HTR-8/SVneo (cell line): ENCODE measurements at places on chromosomes 7 and 10.

GRCh38 chr7:101173752-101174244 lies 6.3 kb downstream of the NAT16 start:
- no peak for DNase-seq

GRCh38 chr10:94307046-94307615 lies 55.6 kb downstream of the NOC3L start:
- DNase-seq = no peak

GRCh38 chr10:68222391-68222790 lies 9.5 kb downstream of the ATOH7 start:
- no peak for DNase-seq

- DNase-seq = no peak
Measured at GRCh38 chr7:135454060-135454459, 55.8 kb downstream of the CNOT4 start.

- no peak for DNase-seq
Measured at GRCh38 chr10:13184730-13185514, 23.6 kb downstream of the MCM10 start.

DNA sequence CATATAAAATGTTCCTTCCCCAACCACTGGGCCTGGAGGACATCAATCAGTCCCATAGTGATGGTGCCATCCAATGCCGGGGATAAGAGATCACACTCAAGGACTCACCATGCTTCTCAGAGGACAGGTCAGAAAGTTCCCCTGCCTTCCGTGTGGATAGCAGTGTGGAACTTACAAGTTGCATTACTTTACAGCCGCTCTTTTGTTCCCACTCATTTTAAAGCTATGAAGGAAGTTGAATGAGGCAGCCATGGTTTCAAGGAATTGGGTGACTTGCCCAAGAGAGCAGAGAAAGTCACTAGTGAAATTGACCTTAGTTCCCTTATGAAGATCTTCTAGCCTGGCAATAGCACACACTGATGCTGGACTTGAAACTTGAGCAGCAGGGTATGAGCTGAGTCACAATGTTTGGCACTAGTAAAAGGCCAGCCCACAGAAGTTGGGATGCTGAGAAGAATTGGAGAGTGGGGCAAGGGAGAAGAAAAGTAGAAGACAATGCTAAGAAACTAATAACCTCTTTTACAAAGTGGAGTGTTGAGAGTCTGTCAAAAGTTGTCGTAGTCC lies 78.7 kb downstream of the CXCL12 start:
- DNase-seq = peak; percentile 30

DNA sequence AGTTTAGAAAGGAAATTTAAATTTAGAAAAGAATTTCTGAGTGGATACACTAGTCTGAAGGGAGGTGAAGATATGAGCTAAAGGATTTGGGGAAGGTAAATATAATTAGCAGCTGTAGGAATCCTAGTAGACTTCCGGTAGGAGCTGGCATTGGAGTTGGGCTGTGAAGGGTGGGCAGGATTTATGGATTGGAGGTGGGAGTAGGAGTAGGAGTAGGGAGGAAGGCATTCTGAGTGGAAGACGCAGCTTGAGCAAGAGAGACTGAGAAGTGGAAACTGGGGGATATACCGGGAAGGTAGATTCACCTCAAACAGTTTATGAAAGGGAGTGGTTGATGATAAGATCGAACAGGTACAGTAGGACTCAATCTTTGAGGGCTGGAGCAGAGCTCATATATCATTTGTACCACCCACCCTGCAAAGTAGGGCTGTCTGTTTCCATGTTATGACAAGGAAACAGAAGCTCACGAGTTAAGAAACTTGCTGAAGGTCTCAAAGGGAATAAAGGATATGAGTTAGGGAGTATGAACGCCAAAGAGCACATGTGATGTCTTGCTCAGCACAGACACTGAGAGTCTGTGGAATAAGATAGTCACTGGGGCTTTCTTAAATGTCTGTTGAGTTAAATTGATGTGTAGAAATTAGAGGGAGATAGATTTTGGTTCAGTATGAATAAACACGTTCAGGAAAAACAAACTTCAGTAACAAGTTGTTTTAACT lies 81.6 kb downstream of the RPS24 start:
- no peak for DNase-seq

- no peak for DNase-seq
Measured at GRCh38 chr7:84823530-84823929, 363.3 kb downstream of the SEMA3D start.

DNA sequence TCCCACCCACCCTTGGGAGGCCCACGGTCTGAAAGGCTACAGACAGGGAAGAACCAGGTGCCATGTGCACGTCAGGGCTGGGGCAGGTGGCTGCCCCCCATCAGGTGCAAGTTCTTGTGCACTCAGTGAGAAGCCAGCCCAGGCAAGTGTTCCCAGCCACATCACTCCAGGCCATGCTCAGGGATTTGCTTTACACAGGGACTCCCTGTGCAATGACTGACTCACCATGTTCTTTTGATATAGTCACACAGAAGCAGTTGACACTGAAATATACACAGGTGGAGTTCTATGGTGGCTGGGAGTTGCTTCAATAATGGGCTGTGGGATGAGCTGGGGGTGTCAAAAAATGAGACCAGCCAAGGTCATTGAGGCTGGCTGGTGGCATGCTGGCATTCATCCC lies 8.0 kb upstream of the CHST15 start:
- DNase-seq = no peak

DNA sequence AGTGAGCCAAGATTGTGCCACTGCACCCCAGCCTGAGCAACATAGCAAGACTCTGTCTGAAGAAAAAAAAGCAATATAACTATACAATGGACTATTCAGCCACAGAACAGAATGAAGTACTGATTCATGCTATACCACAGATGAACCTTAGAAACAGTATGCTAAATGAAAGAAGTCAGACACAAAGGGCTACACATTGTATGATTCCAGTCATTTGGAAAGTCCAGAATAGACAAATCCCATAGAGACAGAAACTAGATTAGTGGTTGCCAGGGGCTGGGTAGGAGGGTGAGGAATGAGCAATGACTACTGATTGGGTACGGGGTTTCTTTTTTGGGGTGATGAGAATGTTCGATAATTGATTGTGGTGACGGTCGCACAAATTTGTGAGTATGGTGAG lies 9.6 kb upstream of the CFAP70 start:
- no peak for DNase-seq

- DNase-seq = peak; percentile 89
Measured at GRCh38 chr10:101041252-101041761, 10.3 kb downstream of the SFXN3 start.

DNA sequence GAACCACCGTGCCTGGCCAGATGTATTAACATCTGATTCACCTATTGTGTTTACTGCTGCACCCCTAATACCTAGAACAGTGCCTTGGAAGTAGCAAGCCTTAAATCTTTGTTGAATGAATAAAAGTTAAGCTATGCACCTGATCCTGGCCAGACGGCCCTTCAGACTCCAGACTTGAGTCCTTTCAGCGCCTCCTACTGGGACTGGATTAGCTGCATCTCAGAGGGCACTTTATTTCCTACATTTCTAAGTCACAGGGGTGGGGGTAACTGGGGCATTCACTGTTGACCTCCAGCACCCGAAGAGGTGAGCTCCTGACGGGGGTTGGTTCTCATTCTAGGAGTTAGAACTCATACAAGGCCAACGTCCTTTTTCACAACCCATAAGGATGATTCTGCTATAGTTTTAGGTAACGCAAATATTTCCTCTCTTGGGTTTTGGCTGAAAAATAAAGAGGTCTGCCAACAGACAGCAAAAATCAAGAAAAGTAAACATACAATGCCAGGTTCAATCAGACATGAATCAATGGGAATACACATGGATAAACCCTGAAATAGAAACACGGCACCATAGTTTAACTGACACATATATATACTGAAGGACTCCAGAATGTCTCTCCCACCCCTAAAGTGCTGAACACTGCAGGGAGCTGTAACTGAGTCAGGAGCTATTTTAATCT lies 48.0 kb upstream of the DLG5 start:
- no peak for DNase-seq

DNA sequence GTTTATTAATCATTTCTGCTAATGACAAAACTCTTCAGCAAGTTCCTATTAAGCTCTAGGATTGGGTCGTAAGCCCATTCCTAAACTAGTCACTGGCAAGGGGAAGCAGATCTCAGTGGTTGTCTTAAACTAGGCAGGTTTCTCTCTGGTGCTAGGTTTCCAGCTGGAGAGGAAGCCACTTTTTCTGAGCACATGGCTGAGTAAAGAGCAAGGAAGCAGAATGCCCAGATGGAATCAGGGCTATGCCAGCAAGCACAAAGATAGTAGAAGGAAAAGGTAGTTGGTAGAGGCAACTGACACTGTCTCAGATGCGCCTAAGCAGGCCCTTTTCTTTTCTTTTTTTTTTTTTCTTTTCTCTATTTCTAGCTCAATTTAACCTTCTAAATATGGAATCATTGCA lies 224.9 kb downstream of the EXOC4 start:
- no peak for DNase-seq

DNA sequence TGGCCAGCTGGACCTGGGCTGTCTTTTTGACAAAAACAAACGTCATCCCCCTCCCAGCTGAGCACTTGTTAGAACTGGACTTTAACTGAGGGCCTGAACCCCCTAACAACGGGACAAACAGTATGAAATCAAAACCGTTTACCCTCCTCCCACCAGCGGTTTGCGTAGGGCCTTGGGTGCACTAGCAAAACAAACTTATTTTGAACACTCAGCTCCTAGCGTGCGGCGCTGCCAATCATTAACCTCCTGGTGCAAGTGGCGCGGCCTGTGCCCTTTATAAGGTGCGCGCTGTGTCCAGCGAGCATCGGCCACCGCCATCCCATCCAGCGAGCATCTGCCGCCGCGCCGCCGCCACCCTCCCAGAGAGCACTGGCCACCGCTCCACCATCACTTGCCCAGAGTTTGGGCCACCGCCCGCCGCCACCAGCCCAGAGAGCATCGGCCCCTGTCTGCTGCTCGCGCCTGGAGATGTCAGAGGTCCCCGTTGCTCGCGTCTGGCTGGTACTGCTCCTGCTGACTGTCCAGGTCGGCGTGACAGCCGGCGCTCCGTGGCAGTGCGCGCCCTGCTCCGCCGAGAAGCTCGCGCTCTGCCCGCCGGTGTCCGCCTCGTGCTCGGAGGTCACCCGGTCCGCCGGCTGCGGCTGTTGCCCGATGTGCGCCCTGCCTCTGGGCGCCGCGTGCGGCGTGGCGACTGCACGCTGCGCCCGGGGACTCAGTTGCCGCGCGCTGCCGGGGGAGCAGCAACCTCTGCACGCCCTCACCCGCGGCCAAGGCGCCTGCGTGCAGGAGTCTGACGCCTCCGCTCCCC lies at the start of gene IGFBP1:
Gene IGFBP1 (plus strand): TSS at position 304 of the 808 bp plus-strand sequence. CDS start 165 bp downstream, at position 469.
- DNase-seq = no peak

GRCh38 chr7:116518961-116519360 lies 5.9 kb upstream of the CAV1 start:
- DNase-seq = no peak

GRCh38 chr10:36591436-36591835 lies 534.0 kb upstream of the ANKRD30A start:
- DNase-seq = no peak

DNA sequence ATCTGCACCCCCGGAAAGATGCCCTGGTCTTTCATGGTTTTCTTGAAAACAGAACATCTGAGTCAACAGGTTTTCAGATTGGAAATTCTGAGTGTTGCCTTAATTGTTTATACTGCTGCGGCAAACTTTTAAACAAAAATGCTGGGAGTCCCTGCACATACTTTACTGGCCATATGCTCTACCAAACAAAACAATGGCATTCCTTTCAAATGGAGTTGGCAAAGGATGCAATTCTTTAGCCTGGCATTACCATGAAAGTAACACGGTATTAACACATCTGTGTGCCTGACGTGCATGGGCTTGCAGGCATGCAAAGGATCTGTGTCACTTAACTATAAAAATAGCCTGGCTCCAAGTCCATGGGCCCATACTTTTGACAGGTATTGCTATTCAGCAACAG lies 4.2 kb downstream of the INHBA start:
- DNase-seq = no peak

DNA sequence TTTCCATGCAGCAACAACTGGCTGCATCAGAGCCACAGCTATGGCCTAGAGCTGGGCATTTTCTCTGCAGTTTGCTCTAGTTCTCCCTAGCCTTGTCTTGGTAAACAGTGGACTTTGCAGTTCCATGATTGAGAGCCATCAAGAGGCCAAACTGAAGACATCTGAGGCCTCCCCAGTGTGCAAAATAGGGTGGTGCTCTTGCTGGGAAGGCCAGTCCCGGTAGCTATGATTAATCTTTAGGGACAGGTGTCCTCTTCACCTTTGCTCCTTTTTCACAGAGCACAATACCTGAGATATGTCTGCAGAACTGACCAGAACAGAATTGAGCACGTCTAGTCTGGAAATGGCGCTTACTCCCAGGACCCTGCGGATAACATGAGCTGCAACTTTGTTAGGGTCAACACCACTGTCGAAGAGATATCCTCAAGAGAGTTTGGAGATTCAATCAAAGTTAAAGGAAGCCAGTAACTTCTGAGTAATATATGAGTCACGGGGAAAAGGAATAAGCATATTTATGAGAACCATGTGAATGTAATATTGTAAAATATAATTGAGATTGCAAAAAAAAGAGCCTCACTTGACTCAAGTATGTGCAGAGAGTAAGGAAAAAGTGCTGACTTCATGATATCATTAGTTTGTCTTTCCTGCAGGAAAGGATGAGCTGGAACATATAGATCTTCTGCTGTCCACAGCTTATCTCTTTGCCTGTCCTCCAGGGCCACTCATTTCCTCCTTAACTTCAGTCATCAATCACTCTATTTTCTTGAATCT lies 76.7 kb downstream of the ANK3 start:
- DNase-seq = peak; percentile 21

DNA sequence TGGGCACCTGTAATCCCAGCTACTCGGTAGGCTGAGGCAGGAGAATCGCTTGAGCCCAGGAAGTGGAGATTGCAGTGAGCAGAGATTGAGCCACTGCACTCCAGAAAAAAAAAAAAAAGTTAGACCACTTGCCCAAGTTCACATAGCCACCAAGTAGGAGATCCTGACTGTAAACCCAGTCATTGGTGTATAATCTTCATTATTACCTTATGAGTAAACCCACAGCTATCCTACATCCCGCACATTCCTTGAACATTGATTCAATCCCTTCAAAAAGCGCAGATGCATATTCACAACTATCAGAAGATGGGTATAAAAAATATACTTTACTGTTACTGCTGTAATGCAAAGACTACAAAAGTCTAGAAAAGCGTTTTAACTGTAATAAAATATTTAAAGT lies 512.9 kb downstream of the SUGCT start:
- DNase-seq = no peak

GRCh38 chr7:94875201-94875600 lies 32.2 kb upstream of the PPP1R9A start:
- no peak for DNase-seq

DNA sequence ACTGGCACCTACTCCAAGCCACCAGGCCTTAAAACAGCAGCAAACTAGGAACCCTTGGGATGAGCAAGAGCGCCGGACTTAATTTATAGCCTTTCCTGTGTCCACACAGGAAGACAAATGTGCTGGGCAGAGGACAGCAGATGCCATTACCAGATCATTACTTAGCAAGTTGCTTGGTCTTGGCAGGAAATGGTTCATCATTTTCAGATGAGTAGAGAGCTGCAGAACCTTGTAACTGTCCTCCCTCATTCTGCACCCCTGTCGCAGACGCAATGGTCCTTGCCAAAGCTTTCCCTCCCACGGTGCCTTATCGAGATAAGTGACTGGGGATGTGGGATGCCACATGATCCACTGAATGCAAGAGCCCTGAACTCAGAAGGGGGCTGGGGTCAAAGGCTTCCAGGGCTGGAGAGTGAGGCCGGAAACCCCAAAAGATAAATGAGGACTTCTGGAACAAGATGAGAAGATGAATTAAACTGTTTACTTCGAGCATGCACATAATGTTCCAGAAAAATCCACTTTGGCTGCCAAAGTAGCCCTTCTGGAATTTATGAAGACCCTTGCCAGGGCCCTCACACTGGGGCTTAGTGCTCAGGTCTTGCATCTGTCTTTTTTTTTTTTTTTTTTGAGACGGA lies 145.6 kb upstream of the ZNF32 start:
- DNase-seq = no peak
